ENCODE measurements at places on chromosomes 12 and 14.

GRCh38 chr12:52615912-52616311, 2.4 kb downstream of the KRT73 start:
- no peak for DNase-seq

GRCh38 chr12:89250213-89250612, 102.1 kb downstream of the DUSP6 start:
- DNase-seq: no peak

GRCh38 chr12:64631197-64631596, 20.9 kb downstream of the RASSF3 start:
- no peak for DNase-seq

- DNase-seq: no peak
Measured at GRCh38 chr12:9730011-9730410, 2.9 kb downstream of the CLECL1 start.

DNA sequence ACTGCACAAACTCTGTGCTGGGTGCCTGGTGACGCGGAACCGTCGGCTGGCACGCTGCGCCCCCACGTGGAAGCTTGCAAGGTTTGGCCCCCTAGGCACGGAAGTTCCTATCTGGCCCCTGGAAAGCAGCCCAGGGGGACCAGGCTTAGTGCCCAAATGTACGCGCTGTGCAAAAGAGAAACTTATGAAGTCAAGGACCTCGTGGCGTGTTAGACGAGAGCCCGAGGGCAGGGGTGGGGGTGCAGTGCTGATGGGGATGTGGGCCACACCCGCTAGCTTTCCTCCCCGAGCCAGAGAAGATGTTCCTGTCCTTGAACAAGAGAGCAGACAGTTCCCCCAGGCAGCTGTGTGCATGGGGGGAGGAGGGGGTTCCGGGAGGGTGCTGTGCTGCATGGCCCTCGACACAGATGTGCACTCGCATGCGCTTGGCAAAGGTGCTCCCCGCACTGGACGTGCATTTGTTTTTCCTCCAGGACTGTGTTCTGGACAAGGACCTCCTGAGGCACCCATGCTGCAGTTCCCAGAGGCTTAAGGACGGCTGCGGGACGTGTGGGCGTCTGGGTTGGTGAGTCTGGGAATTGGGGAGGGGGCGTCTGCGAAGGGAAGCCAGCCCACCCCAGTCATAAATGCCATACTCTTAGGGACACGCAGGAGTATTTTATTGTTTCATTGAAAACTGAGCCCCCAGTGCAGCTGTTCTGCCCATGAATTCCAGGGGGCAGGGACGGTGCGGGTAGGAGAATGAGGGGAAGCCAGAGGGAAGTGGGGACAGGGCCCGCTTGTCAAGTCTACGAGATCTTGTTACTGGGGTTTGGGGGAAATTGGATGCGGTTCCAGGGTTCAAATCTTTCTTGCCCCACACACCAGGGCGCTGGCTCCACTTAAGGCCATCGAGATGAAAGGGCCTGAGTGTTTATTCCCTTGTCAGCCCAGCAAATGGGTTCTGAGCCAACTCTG, 80.0 kb downstream of the NTF3 start:
- DNase-seq: peak; percentile 48

- no peak for DNase-seq
Measured at GRCh38 chr14:104349950-104350349, 211.6 kb downstream of the KIF26A start.

- no peak for DNase-seq
Measured at GRCh38 chr12:21516281-21516680, 9.8 kb upstream of the SPX start.

- DNase-seq: no peak
Measured at GRCh38 chr14:50001999-50002925, 109.4 kb downstream of the ARF6 start.

DNA sequence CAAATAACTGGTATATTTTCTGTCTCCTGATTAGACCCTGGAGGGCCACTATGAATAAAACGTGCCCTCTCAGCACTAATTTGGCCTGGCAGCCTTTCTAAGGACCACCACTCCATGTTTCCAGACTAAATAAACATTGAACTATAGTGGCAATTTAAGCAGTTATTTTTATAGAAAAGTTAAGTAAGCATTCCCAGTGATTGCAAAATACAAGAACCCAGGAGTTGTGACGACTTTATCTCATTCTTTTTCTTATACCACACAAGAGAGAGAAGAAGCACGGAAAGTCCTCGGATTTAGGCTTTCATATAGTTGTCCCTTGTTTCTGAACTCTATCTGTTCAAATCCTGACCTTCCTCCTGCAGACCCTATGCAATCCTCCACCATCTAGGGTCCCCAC, 23.1 kb upstream of the STRAP start:
- peak; percentile 51 for DNase-seq

DNA sequence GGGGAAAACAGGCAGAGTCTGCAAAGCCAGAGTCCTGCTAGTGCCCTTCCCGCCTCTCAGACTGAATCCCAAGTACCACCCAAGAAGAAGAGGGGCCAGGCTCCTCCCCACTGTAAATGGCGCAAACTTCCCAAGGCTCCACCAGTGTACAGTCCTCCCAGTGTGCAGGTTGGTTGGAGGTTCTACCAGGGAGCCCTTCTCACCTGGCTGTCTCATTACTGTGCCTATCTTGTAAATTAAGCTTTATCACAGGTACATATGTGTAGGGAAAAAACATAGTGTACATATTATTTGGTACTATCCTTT, 189.7 kb downstream of the FSCB start:
- no peak for DNase-seq

DNA sequence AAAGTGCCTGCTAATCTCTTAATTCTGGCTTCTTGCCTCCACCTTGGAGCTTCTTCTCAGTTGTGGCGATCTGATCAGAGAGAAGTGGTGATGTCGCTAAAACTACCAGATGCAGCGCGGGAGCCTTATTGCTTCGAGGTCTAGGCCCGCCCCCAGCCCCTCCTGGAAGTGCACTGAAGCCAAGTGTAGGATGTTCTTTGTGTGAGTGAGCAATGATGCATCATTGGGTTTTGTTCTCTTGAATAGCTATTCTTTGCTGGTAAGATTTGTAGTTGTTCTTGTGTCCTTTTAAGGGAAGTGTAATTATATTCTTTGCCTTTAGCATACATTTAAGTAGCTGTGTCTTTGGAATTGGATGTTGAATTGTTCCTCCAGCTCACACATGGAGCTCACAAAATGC, 35.8 kb downstream of the MTHFD1 start:
- DNase-seq: peak; percentile 80

- peak; percentile 24 for DNase-seq
Measured at GRCh38 chr14:24095271-24096068, 1.4 kb downstream of the PCK2 start.

GRCh38 chr12:108375986-108376663, 37.0 kb upstream of the CMKLR1 start:
- DNase-seq: peak; percentile 3

GRCh38 chr12:120625557-120626419, 14.6 kb upstream of the CABP1 start:
- DNase-seq: no peak

- DNase-seq: no peak
Measured at GRCh38 chr12:129928643-129929042, 24.8 kb upstream of the TMEM132D start.

GRCh38 chr14:69291891-69292561, 32.1 kb downstream of the GALNT16 start:
- DNase-seq: no peak

DNA sequence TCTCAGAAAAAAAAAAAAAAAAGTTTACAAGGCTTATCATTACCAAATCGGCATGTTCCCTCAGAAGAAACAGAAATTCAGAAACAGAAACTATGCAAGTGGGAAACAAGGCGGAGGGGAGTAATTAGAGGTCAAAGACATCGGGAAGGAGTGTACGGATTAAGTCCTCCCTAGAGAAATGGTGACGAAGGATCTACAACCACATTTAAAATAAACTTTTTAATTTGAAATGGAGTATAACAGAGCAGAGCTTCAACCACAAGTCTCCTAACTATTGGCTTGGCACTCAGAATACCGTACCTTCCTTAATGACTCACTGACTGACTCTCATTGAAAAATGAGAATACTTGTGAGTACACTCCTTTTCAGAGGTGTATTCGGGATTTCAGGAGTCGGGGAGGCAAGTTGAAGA, 908 bp downstream of the ENTPD5 start:
- peak; percentile 68 for DNase-seq

GRCh38 chr14:54221971-54222370, 174.8 kb upstream of the CDKN3 start:
- no peak for DNase-seq

DNA sequence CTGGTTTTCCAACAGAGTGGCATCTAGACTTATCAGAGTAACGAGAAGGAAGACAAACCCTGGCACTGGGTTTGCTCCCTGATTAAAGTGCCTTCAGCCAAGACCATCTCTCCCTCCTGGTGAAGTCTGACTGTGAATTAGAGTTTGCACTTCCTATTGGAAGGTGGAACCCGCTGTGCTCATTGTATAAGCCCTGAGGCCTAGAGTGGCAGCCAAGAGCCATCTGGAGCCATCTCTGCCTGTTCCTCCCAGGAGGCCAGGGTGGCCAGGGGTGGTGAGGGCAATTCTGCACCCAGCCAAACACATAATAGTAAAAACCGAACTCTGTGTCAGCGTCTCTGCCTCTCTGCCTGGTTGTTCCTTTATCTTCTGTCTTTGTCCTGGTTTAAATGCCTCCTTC, 25.0 kb downstream of the MFAP5 start:
- DNase-seq: no peak

DNA sequence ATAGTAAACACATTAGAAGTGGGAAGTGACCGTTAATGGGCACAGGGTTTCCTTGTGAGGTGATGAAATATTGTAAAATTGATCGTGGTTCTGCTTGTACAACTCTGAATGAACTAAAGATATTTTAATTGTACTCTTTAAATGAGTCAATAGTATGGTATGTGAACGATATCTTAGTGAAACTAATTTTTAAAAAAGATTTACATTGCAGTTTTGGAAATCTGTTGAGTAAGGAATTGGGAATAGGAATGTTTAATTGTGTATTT, 1.7 kb downstream of the ZNF410 start:
- DNase-seq: peak; percentile 18

DNA sequence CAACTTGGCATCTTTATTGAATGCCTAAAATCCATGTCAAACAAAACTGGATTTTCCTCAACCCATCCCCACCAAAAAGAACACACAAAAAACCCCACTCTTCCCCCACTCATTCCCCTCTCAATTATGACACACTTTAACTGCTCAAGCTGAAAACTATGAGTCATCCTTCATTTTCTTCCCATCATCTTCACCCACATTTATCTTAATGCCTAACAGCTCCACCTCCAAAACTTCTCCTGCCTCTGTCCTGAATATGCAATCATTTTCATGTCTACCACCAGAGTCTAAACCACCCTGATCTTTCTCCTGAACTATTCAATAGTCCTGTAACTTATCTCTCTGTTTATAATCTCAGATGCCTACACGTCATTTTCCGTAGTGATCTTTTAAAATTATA, 239.7 kb downstream of the BCAT1 start:
- DNase-seq: peak; percentile 23

DNA sequence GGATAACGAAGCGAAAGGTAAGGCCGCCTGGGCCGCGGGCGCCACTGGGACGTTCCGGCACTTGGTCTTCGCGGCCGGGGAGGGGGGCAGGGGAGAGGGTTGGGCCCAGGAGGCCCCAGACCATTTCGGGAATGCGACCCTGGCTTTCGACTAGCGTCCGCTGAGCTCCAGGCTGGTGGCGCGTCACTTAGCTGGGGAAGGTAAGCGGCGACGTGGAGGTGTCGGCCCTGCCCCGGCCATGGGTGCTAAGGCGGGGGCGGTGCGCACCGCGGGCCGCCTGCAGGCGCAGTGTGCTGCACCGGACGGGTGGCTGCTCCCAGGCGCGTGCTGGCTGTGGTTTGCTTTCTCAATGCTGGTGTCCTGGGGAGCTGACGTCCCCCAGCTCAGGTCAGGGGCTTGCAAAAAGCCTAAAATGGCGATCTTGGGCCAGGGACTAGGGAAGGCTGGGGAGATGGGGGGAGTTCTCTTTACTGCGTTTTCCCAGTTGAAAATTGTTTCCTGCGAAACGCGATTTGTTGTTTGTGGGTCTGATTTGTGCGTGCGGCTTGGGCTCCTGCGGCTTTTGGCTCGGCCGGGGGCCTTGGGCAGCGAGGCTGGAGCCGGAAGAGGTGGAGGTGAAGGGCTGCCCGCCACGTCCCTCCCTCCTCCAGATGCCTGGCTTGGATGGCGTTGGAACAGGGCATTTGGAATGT, 1.2 kb downstream of the HOXC10 start:
- DNase-seq: no peak

DNA sequence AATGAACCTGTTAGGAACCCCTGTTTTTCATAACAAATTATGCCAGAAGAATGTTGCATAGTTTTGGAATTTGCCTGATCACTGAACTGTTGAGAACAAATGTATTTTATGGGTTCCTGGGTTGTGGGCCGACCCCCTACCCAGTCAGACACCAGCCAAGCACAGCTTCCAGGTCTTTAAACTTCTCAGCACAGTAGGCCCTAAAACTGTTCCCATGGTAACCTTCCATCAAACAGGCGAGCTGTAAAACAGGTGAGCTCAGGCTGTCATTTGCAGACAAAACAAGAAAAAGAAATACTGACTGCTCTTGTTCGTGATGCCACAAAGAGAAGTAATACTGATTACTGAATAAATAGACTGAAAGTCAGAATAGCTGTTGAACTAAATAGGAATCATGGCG, 147.0 kb downstream of the PTPRO start:
- no peak for DNase-seq

DNA sequence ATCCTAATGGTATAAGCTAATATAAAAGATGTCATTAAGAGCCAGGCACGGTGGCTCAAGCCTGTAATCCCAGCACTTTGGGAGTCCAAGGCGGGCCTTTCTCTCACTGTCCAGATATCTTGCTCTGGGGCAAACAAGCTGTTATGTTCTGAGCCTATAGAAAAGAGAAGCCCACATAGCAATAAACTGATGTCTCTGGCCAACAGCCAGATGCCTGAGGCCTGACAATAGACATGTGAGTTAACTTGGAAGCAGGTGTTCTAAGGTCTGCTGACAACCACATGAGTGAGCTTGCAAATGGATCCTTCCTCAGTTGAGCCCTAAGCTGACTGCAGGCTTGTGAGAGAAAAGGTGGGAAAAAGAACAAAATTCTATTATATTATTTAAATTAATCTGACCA, 25.0 kb downstream of the YAF2 start:
- DNase-seq: no peak

- peak; percentile 95 for DNase-seq
Measured at GRCh38 chr12:124747426-124748161, 116.1 kb downstream of the SCARB1 start.

GRCh38 chr12:103379670-103380069, 116.1 kb downstream of the C12orf42 start:
- no peak for DNase-seq

- no peak for DNase-seq
Measured at GRCh38 chr14:75214558-75214957, 38.1 kb upstream of the TMED10 start.

GRCh38 chr12:28017126-28017872, 44.8 kb upstream of the PTHLH start:
- no peak for DNase-seq
